ENCODE measurements at places on chromosomes 12 and 14.

GRCh38 chr12:96766232-96766631 lies 140.8 kb upstream of the NEDD1 start:
- no peak for DNase-seq

DNA sequence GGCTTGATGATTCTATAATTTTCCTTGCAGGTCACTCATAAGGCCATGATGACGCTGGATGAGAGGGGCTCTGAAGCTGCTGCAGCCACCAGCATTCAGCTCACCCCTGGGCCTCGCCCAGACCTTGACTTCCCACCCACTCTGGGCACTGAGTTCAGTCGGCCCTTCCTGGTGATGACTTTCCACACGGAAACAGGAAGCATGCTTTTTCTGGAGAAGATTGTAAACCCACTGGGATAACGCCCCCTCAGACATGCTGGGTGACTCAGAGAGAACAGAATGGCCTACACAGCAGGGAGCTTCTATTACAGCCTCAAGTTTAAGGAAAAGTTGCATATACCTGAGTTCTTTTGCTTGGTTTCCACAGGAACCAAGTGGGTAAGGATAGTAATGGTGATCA lies 34.3 kb downstream of the SERPINA3 start:
- DNase-seq, result no peak

DNA sequence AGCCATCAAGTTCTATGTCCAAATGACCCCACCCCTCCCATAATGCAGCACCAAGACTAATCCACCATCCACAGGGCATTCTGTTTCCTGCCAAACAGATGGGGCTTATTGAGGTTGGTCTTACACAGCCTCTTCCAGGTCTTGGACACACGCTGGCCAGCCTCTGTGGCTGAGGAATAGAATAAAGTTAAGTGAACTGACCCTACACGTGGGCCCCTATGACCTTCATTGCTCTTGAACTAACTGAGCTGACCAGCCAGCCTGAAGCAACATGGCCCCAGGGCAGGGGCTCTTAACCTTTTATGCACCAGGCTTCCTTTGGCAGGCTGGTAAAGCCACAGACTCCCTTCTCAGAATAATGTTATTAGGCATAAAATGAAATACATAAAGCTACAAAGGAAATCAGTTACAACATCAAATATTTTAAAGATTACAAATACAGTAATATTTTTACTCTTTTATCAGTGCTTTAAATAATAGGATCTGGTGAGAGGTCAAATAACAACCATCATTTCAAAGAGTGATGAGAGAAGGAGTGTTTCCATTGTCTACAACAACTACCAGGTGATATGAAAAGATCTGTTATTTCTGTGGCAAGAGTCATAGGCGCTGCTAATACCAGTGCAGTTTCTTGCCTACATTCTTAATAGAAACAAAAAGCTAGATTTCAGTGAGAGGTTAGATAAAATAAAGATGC lies 192.9 kb upstream of the NUDT4 start:
- no peak for DNase-seq

- DNase-seq, result no peak
Measured at GRCh38 chr14:26808407-26808806, 210.6 kb upstream of the NOVA1 start.

- no peak for DNase-seq
Measured at GRCh38 chr14:59634617-59635016, 58.0 kb upstream of the CCDC175 start.

GRCh38 chr14:37037636-37038387 lies 134.6 kb downstream of the SLC25A21 start:
- DNase-seq, result no peak

- DNase-seq, result no peak
Measured at GRCh38 chr12:42798811-42799438, 209.4 kb upstream of the PRICKLE1 start.

DNA sequence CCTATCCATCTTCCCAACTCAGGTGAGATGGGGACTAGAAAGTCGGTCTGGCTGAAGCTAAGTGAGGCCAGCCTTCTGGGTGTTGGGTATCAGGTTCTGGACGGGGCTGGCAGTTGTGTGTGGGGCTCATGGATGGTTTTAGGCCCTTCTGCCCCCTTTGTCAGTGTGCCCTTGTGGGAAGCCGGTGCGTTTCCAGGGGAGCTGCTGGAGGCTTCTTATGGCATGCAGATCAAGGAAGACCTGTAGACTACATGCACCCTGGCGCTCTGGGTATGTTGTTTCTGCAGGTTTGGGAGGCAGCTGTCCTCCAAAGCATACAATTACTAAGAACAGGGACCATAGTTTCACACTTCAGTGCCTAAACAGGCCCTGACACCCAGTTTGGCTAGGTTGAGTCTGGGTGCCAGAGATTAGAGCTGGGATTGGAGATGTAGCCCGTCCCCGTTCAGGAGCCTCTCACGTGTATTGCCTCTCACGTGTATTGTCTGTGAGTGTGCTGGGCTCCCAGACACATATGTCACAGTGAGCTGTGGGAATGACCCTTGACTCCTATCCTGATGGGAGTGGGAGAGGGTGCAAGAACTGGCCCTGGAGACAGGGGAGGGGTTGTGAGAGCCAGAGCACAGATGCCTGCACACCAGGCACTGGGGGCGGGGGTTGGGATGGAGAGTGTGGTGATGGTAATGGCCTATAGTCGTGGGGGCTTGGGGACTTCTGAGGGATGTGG lies 84.4 kb downstream of the SLC25A47 start:
- DNase-seq, result no peak

DNA sequence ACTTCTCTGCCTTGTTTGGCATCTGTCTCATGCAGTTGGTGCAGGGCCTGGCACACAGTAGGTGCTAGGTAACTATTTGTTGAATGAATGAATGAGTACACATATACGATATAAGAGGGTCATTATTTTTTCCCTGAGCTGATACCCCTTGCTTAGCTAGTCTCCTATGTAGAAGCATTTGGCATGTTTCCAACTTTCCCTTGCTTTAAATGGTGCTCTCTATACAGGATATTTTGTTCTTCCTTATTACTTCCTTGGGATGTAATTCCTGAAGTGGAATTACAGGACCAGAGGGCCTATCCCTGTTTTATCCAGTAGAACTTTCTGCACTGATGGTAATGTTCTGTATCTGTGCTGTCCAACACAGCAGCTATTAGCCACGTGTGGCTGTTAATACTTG lies 250.1 kb upstream of the PWP1 start:
- no peak for DNase-seq

DNA sequence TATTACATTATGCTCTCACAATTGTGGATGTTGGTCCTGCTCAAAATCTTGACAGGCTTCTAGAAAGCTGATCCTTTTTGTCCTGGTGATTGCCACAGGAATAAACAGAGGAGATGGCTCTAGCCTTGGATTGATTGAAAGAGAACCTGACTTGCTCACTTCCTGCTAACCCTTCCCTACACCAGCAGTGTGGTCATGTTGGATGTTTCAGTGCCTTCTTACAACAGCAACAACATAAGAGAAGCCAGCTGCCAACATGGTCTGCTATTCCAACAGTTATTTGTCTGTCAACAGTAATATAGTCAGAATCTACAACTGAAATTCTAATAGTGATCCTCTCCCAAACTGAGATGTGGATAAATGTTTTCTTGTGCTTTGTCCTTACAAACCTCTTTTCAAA lies 311.6 kb upstream of the DIO2 start:
- no peak for DNase-seq

- no peak for DNase-seq
Measured at GRCh38 chr12:52628111-52628507, 9.8 kb upstream of the KRT73 start.

GRCh38 chr14:65904988-65905387 lies 492.5 kb downstream of the FUT8 start:
- DNase-seq, result no peak

- peak; percentile 90 for DNase-seq
Measured at GRCh38 chr14:24113801-24114531, 611 bp upstream of the DCAF11 start.

- DNase-seq, result no peak
Measured at GRCh38 chr14:31879661-31880348, 197.3 kb upstream of the ARHGAP5 start.

- DNase-seq, result peak; percentile 27
Measured at GRCh38 chr12:119659289-119659897, 8.5 kb upstream of the PRKAB1 start.

DNA sequence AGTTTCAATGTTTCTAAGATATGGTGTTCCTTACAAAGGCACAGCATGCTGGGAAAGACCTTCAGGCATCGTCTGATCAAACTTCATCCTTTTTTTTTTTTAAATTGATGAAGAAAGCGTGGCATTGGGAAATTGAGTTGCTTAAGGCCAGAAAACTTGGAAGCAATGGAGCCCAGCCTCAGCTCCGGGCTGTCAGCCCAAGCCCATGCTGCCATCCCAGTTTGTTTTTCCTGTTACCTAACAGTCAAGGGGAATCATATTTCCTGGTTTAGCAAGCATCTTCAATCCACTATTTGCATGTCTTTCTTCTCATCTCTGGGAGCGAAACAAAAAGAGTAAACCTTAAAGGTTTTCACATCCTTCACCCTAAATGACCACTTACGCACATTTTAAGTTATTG lies 200.2 kb downstream of the CHST11 start:
- no peak for DNase-seq

DNA sequence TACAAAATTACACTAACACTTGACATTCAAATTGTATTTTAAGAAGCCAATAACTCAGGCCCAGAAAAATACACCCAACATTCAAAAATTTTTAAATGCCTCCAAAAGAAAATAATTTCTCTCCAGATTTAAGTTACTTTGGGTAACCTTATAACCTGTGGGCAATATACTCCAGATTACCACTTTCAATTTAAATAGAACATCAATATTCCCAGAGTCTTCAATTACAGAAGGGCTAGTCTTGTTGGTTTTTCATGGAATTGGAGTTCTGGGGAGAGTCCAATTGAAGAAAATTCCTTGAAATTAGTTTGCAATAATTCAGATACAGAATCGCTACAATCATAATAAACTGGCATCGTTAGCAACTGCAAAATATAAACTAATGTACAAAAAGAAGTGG lies 2.0 kb downstream of the PPP4R3A start:
- DNase-seq, result no peak

DNA sequence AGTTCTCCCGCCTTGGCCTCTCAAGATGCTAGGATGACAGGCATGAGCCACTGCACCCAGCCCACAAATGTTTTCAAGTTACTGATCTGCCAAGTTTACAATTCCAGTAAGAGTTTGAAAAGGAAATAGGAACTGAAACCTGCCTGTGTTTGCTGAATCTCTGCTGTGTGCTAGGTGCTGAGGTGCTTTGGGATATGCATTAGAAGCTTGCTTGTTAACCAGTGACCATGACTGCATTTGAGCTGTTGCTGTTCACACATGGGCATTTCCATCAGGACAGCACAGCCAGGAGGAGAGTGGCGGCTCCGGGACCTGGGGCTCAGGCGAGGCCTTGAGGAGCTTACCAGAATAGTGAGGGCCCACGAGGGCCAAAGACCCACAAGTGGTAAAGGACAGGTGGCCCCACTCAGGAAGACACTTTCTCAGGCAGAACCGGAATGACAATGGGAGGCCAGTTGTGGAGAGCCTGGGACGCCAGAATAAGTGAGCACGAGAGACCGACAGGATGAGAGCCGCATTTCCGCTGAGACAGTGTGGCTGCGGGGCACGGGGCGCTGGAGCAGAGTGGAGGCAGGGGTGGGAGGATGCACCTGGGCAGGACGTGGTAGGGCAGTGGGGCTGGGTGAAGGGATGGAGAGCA lies 54.5 kb upstream of the MMP17 start:
- DNase-seq, result no peak

GRCh38 chr12:1744932-1745331 lies 54.1 kb downstream of the ADIPOR2 start:
- no peak for DNase-seq

DNA sequence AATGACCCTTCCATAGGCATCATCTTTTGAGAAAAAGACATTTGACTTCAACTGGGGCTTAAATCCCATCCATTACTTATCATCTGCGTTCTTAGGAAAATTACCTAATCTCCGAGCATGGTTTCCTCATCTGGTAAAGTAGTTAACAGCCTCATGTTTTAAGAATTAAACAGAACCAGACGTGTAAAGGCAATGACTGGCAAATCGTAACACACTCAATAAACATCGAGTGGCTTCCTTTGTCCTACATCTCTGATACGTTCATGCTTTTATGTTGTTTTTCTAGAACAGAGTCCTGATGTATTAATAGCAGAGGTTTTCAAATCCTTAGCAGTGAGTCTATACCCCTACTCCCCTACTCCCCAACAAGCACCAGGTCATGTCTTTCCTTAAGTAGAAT lies 189.7 kb upstream of the RGS6 start:
- DNase-seq, result no peak

- DNase-seq, result no peak
Measured at GRCh38 chr12:14157088-14157747, 175.8 kb upstream of the GRIN2B start.

- no peak for DNase-seq
Measured at GRCh38 chr14:38129705-38130104, 78.0 kb upstream of the SSTR1 start.

- DNase-seq, result no peak
Measured at GRCh38 chr12:70592664-70593063, 44.6 kb downstream of the PTPRB start.

DNA sequence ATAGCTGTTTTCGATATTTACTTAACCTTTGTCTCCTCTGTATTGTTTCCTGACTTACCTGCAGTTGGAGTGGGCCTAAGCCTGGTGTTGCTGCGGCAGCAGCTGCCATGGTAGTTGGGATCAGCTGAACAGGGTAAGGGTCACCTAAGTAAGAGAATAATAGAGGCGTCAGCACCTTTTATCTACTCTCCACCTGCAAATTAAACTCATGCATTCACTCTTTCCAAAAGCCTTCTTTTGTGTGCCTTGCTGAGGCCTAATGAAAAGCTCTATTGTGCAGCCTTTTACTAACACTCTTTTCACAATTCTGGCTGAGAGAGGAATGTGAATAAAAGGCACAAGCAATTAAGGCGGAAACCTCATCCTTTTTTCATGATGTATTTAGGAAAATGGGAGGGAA lies 308.7 kb downstream of the SOX5 start:
- no peak for DNase-seq

- no peak for DNase-seq
Measured at GRCh38 chr14:52366796-52367315, 52.7 kb downstream of the PTGER2 start.

GRCh38 chr14:103530390-103530789 lies 1.4 kb downstream of the TRMT61A start:
- DNase-seq, result no peak

- DNase-seq, result no peak
Measured at GRCh38 chr12:52205612-52206303, 13.9 kb upstream of the KRT80 start.

GRCh38 chr12:109109746-109110350 lies 6.5 kb upstream of the ACACB start:
- no peak for DNase-seq
